ENCODE measurements at places on chromosomes 13 and 19. TPM values are rescaled to one million over a fixed set of nuclear protein-coding genes. Genes with fewer than 3 reads are reported as not detected.

The SMIM7 gene
- total RNA-seq, result 36.4 TPM

The ALOX5AP gene
- 5.6 TPM for total RNA-seq

The TTYH1 gene
- total RNA-seq, result not detected

The HDGFL2 gene
- 64.4 TPM for total RNA-seq

The SULT2B1 gene
- not detected for total RNA-seq

The NTF4 gene
- 3.8 TPM for total RNA-seq

The SYT3 gene
- not detected for total RNA-seq

The CEACAM3 gene
- not detected for total RNA-seq

The SLC6A16 gene
- total RNA-seq, result not detected

The NCR1 gene
- total RNA-seq, result not detected

The CYP4F2 gene
- 0.98 TPM for total RNA-seq

The METTL21C gene
- total RNA-seq, result not detected

The CLEC17A gene
- not detected for total RNA-seq

The APLP1 gene
- total RNA-seq, result not detected

The AMER2 gene
- total RNA-seq, result 0.27 TPM

Measured in gastrocnemius medialis (tissue), 4 donors.